ENCODE measurements at places on chromosomes 1 and 21.
A peak's percentile ranks its signal among the peaks of the same experiment; 100 is the strongest.

DNA sequence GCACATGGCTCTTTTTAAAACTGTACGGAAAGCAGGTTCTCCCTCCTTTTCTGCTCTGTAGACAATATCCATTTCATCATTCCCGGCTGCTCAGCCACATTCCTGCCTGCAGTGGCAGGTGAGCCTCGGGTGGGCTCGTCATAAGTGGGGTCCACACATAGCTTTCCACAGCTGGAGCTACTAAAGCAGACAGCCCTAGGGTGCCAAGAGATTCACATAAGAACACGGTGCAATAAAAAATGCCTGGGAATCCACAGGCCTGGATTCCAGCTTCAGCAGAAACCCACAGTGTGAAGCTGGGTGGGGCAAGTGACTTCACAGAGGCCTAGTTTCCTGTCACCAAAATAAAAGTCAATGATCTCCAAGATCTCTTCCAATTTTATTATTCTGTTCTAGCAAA, 96.4 kb downstream of the MIS18A start:
- DNase-seq = no peak

DNA sequence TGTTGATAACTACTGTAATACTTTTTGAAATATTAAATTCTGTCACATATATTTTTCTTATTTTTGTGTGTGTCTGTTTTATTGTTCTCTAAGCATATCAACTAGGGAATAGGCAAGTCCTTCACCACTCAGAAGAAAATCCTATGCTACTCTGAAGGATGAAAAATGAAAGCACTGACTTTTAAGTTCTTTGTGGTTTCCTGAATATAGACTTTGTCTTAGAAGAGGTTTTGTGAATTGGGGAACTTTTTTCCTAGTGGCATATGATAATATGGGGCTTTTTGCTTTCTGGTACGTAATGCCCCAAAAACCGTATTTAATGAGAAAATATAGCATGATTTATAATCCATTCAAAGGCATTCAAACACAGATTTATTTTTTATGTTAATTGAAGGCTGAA, 136.0 kb downstream of the SNX7 start:
- no peak for DNase-seq

- no peak for DNase-seq
These were observed 553 bp downstream of the PTGER3 start for GRCh38 chr1:71046891-71047634.

GRCh38 chr1:150507912-150508864, at the start of gene ECM1:
Gene ECM1 (plus strand): TSS chr1:150508109. CDS start chr1:150508210, 101 bp downstream.
- no peak for DNase-seq

DNA sequence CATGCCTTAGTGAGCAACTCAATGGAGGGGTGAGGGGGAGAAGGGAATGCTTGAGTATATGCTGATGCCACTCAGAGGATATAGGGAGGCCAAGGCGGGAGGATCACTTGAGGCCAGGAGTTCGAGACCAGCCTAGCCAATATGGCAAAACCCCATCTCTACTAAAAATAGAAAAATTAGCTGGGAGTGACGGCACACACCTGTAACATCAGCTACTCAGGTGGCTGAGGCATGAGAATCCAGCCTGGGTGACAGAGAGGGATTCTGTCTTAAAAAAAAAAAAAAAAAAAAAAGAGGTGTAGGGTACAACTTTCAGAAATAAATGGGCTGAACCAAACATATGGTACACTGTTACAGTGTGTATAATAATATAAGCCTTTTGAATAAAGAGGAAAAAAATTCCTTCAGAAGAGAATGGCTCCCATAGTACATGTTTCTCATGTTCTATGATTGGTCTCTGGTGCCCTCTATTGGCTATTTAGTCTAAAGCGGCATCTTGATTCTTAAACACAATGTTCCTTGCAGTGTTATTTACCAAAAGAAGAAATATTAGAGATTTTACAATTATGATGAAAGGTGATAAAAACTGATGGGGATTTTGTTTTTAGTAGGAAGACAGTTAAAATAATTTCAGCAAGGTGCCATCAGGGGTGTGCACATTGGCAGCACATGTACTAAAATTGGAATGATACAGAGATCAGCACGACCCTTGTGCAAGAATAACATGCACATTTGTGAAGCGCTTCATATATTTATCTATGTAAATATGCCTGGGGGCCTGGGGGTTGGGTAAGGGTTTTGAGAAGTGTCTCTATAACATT, 109.8 kb downstream of the PATJ start:
- DNase-seq = peak; percentile 35

DNA sequence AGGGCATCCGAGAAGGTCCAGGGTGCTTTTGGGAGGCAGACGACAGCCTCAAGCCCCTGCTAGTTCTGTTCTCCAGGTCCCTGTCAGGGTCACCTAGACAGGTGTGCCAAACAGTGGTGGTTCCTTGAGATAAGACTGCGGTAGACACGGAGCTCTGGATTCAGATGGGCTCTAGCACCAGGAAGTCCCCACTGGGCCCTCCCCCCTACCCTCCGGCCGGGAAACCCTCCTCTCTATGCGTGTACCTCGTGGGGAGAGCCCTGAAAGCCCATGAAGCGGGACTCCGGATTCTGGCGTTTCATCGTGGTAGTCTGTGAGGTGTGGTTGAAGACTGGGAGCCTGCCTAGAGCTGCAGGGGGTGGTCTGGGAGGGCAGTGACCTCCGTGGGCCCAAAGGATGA, 2.1 kb upstream of the KCNA2 start:
- DNase-seq = no peak

DNA sequence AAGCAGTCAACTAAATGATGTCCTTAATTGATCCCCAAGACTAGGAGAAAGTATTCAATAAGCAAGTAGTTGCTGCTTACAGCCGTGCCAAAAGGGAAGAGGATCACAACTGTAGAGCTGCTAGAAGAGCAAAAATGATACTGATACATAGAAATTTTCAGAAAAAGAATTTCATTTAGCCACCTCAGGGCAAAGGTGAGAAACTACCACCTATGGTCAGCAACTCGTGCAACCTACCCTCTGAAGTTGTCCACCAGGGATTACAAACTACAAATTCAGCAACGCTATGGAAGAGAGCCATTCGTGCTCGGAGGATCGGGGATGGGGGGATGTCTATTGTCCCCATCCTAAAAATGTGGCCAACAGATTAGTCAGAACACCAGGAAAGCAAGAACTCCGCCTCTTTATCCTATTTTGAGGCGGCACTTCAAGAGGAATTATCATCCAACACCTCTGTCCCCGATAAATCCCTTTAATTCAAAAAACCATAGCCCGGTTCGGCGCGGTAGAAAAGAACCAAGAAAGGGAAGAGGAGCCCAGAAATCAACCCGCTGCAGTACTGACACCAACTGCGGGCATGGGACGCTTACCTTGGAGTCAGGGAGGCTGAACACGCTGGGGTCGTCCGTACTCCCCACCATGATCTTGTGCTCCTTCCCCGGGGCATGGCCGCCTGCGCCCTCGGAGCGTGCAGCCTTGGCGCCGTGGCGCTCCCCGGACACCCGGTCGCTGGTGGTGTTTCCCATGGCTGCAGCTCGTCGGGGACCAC, 687 bp downstream of the PRKAB2 start:
- DNase-seq = peak; percentile 35

GRCh38 chr1:162062542-162063015, 6.9 kb upstream of the NOS1AP start:
- peak; percentile 87 for DNase-seq

- DNase-seq = no peak
These were observed 78.5 kb downstream of the SIPA1L2 start for GRCh38 chr1:232551386-232551785.

GRCh38 chr21:31750843-31751242, 18.9 kb upstream of the SCAF4 start:
- DNase-seq = no peak

GRCh38 chr1:248406721-248407692, 4.2 kb downstream of the OR2T1 start:
- DNase-seq = no peak

DNA sequence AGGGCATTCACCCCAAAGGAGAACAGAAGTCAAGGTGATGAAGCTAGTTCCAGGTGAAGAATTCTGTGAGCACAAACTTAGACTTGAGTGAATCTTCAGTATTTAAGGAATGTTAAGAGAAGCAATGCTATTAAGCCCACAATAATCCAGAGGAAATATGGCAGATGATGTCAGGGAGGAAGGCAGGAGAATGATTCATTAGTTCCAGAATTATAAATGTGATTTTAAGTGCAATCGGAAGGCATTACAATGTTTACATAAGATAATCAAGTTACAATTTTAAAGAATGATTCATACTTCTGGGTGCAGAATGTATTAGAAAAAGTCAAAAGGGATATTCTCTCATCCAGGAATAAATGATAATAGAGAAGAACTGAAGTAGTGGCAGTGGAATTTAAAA, 545.2 kb upstream of the BRINP3 start:
- no peak for DNase-seq
